NCI-H774 (cell line): ENCODE measurements at places on chromosomes 11 and 22.

DNA sequence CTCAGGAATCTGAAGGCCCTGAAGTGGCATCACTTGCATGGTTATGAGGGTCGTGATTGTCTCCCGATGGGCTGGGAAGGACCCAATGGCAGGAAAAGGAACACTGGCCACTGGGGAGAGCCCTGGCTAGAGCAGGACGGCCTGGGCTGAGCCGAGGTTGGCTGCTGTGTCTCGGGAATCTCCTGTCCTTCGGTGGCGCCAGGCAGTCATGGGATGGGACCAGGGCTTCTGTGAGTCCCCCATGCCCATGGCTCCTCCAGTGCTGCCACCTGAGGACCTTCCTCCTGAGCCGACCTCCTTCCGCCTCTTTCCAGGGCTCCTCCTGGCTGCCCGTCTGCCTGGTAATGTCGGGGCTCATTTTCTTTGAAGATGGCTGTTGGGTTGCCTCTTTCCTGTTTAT lies 1394.0 kb downstream of the BRD1 start:
- DNase-seq = no peak

GRCh38 chr11:91248199-91248807 lies 976.3 kb upstream of the FAT3 start:
- peak; percentile 4 for DNase-seq

DNA sequence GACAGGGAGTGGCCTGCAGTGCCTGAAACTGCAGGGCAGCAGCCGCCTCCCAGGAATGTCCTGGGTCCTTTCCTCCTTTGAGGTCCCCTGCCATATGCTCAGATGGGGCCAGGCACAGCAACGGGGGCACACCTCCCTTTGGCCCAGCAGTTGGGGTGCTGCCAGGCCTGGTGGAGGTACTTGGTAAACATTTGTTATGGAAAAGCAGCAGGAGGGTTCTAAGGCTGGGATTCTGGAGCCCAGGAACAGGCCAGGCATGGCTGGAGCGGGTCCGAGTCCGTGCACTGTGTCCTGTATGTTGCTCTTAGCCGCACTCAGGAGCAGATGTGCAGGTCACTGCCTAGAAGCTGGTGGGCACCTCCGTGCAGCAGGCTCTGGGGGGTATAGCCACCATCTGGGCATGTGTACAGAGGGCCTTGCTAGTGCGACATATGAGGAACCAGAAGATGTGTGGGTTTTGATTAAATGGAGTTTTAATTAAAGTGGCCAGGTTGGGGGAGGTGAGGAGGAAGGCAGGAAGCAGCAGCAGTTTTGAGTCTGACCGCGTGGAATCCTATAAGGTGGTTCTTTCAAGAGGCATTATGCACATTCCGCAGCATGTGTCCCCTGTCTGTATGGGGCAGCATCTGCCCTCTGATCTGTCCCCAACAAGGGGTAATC lies 1.5 kb downstream of the ADORA2A start:
- no peak for DNase-seq

DNA sequence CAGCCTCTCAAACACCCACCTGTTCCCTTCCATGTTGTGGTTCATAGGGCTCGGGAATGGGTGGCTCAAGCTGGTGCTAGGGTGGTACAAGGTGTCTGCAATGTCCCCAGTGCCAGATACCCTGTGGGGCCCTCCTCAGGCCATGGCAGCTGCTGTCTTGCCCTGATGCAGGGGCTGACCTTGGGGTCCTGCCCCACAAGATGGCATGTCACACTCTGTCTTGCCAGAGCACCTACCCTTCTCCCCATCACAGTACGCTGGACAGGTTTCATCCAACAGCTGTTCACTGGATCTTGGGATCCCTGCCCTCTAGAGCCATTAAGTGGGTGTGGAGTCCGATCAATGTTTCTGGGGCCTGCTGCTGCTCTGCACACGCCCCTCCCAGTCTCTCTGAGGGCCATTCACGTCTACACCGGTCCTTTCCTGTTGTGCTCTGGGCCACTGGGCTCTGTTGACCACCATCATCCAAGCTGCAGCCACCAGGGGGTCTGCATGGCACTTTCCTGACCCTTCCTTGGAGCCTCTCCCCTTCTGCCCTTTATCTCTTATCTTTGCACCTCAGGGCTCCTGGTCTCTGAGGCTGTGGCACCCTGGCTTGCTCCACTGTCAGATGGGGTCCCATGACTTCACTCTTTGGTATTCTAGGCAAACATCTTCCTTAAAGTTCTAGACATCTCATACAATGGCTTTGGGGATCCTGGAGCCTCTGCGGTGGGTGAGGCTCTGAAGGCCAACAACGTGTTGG lies 7.1 kb downstream of the LRRC74B start:
- DNase-seq = no peak

DNA sequence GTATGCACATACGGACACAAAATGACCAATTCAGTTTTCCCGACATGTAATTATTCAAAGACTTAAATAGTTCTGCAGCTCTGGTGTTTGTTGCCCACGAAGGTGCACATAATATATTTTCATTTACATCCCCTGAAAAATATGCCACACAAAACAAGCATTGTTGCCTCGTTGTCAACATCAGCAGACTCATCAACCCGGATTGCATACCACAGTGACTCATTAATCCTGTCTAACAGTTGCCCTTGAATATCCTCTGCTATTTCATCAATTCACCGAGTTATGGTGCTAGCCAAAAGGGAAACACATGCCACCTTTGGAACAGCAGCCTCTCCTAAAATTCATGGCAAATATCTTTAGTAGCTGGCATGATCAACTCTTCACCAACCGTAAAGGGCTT lies 582.2 kb downstream of the LRRC4C start:
- no peak for DNase-seq

DNA sequence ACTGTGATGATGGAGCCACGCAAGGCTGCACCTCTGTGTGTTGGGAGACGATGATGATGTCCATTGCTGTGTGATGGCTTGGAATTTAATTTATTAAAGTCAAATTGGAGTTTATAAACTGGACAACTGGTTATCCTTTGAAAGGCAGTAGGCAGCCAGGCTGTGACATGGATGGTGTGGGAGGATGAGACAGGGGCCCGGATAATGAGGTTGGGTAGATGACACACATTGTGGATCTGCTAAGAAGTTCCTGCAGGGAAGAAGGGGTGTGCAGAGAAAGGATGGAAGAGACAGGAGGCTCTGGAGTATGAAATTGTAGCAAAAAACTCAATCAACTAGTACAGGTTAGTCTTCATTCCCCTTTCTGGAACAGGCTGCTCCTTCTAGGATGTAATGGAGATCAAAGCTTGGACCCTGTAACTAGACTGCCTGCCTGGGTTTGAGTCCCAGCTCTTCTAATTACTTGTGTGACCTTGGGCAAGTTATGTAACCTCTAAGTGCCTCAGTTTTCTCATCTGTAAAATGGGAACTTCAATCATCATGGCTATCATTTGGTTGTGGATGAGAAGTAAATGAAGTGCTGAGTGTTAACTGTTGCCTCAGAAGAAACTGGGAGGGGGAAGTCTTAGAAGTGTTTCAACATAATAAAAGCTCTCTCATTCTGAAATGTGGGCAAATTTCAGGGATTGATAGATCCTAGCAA lies 4.2 kb upstream of the HINFP start:
- DNase-seq = no peak

- no peak for DNase-seq
These were observed 143.5 kb downstream of the NXPE2 start for GRCh38 chr11:114821621-114822412.

DNA sequence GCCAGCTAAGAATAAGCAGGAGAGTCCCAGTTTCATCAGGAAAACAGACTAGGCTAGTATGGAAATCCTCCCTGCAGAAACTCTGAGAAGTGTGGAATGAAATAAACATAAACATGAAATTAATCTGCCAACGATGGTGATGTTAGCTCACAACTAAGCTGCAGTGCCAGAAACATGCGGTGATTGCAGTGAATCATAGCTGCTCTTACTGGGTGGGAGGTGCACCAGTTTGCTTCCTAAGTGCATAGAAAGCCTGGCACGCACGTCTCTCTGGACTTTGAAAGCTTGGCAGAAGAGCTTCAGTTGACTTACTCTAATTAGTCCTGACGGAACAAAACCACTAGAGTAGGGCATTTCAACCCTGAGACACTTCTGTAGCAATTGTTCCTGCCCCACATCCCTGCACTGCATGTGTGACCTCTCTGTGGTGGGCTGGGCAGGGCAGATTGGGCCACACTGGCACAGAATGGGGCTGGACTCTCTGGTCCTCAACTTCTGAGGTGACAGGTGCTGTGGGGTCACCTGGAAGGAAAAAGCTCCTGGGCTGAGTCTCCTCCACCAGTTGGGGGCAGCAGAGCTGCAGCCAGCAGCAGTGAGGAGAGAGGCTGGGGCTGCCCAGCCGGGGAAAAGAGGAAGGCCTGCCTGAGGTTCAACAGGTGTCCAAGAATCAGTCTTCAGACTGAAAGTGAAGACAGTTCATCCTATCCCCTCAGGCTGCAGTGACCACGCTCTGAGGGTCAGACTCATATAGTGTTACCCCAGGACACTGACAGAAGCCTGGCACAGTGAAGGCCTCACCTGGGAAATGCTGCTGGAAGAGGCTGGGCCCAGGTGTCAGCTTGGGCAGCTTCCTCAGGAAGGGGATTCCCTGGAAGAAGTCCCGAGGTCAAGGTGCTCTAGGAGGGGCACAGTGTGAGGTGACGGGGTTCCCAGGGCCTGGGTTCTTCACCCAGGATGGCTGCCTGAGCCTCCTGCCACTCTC lies 40.5 kb downstream of the GGTLC2 start:
- DNase-seq = peak; percentile 8

- DNase-seq = no peak
These were observed 7.6 kb downstream of the MAML2 start for GRCh38 chr11:96335388-96335787.

- no peak for DNase-seq
These were observed 55.7 kb downstream of the MYO18B start for GRCh38 chr22:25797498-25798290.

- DNase-seq = no peak
These were observed 514.8 kb downstream of the MN1 start for GRCh38 chr22:27286711-27287110.

DNA sequence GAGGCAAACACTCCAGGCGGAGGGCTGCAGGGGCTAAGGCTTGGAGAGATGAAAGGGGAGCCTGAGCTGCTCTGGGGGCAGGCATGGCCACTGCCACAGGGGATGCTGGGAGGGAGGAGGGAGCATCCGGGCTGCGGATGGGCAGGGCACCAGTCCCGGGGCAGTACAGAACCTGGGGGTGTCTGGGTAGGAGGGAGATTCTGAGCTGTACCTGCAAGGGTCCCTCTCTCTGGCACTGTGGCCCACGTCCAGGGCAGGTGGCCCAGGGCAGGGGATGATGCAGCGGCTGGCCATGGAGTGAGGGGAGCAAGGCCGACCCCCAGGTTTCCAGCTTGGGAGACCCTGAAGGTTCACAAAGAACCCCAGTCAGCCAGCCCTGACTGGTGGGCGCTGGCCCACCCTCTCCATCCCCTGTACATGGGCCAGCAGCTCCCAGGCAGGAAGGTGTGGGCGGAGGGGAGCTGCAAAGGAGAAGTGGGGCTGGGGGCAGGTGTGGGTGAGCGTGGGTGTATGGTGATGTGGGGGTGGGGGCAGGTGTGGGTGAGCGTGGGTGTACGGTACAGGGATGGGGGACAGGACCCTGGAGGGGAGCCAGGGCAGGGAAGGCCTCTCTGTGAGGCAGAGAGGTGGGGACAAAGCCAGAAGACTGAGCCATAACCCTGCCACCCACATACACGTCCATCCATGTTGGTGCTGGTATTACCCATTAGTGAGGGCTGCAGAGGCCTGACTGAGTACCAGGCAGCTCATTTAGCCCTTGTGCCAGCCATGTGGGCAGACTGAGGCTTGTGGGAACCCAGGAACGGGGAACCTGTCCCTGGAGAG lies 2.2 kb upstream of the TNFRSF13C start:
- no peak for DNase-seq

DNA sequence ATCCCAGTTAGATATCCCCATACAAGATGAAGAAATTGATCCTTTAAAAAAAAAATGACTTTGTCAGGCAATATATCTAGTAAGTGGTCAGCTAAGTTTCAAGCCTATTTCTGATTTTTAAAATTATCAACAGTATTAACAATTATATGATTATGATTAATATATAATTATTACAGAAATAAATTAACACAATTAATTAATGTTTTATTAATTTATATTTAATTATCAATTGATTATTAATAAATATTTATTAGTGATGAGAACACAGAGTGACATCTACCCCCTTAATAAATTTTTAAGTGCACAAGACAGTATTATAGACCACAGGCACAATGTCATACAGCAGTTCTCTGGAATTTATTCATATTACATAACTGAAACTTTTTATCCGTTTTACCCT lies 22.0 kb downstream of the MUC15 start:
- DNase-seq = no peak

- DNase-seq = no peak
These were observed 155.0 kb upstream of the TIMP3 start for GRCh38 chr22:32646476-32646875.

GRCh38 chr11:353179-353873 lies 16.0 kb upstream of the B4GALNT4 start:
- DNase-seq = no peak

DNA sequence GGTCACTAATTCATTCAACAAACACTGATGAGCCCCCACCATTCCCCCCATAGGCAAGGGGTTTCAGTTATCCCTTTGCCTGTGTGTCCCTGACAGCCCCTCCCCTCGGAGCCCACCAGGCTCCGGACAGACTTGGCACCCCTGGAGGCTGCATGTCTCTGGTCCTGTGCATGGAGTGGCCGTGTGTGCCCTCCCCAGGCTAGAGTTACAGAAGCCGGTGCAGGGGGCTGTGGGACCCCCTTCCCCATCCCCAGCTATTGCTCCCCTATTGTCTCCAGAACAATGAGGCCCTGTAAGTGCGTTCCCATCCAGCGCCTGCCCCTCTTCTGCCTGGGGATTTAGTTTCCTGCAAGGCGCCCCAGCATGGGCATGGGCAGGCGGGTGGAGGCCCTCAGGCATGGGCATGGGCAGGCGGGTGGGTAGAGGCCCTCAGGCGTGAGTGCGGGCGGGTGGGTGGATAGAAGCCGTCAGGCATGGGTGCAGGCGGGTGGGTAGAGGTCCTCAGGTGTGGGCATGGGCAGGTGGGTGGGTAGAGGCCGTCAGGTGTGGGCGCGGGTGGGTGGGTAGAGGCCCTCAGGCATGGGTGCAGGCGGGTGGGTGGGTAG lies 1.5 kb downstream of the MUC2 start:
- no peak for DNase-seq

DNA sequence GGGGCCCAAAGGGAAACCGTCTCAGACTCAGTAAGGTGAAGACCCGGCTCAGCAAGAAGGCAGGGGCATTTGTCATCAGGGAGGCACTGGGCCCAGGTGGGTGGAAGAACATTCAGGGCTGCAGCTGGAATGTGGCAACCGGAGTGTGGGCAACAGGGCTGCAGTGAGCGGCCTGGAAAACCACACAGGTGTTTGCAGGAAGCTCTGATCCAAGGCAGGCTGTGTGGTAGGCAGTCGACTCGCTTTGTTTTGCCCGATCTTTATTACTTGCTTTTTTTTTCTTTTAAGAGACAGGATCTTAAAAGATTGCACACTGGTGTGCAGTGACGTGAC lies 82.8 kb downstream of the DGCR2 start:
- no peak for DNase-seq

GRCh38 chr22:31836010-31836409 lies 82.2 kb downstream of the DEPDC5 start:
- no peak for DNase-seq
